Thyroid gland (tissue), 4 donors: ENCODE measurements at places on chromosomes 11 and 22. TPM values are rescaled to one million over a fixed set of nuclear protein-coding genes. Genes with fewer than 3 reads are reported as not detected.

GRCh38 chr22:32490279-32490678, 15.7 kb downstream of the FBXO7 start:
- DNase-seq = no peak

Gene ADAMTS8
- not detected for total RNA-seq

- peak; percentile 98 for DNase-seq
These were observed 18.4 kb downstream of the KCNQ1 start for GRCh38 chr11:2462986-2463765.

GRCh38 chr22:29872144-29872893, 10.7 kb upstream of the MTMR3 start:
- no peak for DNase-seq

DNA sequence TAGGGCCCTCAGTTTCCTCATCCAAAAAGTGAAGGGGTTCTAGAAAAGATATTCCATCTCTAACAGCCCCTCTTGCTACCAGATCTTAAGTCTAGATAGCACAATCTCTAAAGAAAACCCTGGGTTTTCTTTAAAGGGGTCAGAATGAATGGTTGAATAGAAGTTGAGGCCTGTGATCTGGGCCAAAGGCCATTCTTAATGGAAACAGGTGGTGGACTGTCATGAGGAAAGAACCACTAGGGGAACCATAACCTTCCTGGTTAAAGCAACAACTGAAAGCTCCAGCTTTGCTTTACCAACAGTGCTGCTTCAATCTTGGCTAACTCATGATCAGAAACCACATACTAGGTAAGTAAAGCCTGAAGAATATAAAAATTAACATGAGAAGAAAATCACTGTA, 1.8 kb downstream of the CELF1 start:
- no peak for DNase-seq

- peak; percentile 45 for DNase-seq
These were observed 69.2 kb upstream of the GRK3 start for GRCh38 chr22:25495285-25495684.

DNA sequence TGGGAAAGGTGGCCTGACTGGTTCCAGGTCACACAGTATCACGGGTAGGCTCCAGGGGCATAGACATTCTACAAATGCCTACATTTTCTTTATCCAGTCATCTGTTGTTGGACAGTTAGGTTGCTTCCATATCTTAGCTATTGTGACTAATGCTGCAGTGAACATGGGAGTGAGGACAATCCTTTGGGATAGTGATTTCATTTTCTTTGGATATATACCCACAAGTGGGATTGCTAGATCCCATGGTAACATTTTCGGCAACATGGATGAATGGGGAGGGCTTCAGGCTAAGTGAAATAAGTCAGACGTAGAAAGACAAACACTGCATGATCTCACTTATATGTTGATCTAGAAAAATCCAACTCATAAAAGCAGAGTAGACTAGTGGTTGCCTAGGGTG, 744.3 kb downstream of the NTM start:
- DNase-seq = no peak

Gene GLB1L3
- 1.2 TPM for total RNA-seq

DNA sequence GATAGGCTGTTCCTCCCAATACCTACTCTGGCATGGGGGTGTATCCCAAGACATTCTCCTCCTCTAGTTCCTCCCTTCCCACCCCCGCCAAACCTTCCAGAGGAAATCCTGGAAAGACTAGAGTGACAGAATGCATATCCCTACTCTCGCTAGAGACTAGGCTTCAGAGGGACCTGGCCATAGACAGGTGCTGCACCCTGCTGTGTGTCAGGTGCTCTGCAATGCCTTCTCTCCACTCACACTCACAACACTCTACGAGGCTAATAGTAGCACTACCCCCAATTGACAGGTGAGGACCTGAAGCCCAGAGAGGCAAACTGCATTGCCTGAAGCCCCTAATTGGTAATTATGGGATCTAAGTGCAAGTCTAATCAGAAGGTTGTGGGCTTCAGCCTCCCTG, 46.2 kb upstream of the LMO1 start:
- DNase-seq = no peak

GRCh38 chr11:46249938-46250744, 27.3 kb upstream of the CREB3L1 start:
- DNase-seq = no peak

- no peak for DNase-seq
These were observed 357.5 kb downstream of the TENM4 start for GRCh38 chr11:79083352-79083751.

Gene MMP12
- total RNA-seq = not detected

DNA sequence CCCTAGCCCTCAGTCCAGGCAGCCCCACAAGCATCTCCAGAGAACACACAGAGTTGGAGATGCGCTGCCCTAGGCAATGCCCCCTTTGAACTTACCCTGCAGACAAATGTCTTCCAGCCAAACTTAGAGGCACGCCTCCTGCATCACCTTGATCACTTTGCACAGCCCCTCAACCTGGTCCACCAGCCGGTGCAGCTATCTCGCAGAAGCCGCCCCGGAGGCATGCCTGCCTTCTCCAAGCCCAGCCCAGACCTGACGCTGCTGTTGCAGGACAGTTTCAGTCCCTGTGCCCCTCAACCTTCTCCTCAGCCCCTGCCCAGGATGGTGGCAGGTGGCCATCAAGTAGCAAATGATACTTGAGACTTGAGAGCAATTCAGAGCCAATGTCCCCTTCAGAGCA, 16.7 kb upstream of the POU2AF1 start:
- DNase-seq = no peak

Gene JAM3
- total RNA-seq = 36.0 TPM

GRCh38 chr22:46536537-46537224, 739 bp downstream of the CELSR1 start:
- no peak for DNase-seq

DNA sequence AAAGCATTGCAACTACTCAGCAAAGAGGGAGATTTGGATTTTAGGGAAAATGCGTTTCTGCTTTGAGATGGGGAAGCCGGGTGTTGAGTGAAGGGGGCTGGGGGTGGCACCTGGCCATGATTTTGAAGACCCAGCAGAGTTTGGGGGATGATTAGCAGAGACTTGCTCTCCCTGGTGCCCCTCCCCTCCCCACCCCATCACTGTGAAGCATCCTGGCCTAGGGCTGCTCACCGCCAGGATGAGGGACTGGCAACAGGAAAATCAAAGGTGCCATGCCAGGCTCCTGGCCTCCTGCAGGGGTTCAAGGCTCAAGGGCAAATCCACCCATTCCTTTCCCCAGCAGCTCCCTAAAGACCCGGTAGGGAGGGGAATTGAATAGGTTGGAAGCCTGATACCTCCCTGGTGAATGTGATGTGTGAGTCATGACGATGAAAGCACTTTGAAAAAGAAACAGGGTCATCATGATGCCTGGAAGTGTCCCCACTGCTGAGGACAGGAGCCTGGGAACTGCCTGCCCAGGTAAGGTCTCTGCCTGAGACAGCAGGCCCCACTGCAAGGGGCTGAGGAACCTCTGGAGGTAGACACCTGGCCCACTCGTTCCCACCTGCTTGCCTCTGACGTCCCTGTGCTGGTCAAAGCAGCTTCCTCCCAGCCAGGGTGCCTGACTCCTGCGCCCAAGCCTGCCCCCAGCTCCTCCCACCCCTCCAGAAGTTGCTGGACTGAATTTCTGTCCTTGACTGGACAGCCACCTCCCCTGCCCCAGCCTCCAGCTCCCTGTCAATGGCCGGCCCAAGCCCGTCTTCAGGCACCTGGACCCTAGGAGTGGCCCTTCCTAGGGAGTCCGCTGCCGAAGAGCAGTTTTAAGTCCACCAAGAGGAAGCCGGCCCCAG, 1.7 kb downstream of the CHST1 start:
- peak; percentile 85 for DNase-seq

DNA sequence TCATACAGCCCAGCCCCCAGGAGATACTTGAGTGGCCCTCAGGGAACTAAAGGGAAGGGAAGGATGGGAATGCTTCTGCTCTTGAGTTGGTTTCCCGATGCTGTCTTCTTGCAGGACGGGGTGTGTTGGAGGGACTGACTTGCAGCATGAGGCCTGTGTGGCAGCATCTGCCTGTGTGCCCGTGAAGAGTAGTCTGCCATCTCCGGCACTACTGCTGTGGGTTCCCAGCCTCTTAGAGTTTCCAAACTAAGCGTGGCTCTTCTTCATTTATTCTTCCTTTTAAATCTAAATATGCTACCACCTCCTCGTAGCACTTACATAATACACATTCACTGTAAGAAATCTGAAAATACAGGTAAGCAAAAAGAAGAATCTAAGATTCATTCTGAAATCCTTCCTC, 12.8 kb downstream of the EXT2 start:
- no peak for DNase-seq

Gene SMTNL1
- total RNA-seq = not detected

DNA sequence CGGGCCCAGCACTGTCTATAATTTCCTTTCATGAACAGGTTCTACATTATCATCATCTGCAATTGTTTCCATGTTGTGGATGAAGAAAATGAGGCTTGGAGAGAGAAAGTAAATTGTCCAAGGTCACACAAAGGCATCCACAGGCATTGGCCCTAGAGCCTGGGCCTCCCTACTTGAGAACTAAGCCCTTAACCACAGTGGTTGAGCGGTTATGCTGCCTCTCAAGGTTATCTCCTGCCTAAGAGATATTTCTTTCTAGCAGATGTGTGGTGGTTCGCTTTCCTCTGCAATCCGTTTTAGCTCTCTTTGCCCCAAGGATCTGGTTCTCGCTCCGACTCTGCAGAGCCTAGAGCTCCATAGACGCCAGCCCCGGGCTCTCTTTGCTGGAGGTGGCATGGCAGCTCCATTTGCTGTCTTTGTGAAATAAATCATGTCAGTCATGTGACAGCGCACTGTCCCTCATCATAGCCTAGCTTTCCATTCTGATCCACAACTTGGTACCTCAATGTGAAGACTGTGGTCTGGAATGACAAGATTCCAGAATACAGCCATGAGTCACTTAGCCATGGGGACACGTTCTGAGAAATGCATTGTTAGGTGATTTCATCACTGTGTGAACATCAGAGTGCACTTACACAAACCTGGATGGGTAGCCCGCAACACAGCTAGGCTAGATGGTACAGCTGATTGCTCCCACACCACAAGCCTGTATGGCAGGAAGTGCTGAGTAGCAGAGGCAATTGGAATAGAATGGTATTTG, 27.2 kb downstream of the RPS6KA4 start:
- DNase-seq = no peak

DNA sequence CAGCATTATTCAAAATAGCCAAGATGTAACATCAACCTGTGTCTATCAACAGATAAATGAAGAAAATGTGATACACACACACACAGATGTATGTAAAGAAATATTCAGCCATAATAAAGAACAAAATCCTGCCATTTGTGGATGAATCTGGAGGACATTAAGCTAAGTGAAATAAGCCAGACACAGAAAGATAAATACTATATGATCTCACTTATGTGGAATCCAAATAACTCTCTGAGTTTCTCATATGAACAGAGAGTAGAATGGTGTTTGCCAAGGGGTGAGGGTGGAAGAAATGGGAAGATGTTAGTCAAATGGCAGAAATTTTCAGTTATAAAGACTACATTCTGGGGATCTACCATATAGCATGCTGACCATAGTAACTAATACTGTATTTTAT, 224.2 kb downstream of the GUCY1A2 start:
- DNase-seq = no peak

DNA sequence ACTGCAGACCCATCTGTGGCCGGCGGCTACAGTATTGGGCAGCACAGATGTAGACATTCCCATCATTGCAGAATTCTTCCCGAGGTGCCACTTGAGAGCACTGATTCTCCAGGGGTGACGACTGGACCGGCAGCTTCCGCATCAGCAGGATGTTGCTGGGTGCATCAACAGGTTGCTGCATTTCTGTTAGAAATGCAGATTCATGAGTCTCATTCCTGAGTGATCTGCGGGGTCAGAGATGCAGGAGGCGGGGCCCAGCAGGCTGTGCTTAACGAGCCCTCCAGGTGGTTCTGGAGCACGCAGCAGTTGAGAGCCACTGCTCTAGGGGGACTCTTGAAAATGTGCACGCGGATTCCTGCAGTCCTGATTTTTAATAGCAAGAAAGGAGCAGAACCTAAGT, 321.8 kb downstream of the TBC1D22A start:
- DNase-seq = peak; percentile 13

DNA sequence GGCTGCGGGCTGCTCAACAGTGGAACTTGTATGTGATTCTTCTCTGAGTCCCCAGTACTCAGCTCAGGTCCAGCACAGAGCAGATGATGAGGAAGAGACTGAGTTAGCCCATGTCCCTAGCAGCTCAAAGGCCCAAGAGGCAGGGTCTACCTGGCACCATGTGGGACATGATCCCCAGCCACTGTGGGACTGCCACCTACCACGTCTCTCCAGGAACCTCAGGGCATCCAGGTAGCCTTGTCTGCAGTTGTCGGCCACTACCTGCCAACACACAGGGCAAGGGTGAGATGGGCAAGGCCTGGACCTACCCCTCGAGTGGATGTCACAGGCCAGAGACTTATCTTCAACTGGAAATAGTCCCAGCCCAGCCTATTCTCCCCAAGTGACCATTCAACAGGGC, 4.4 kb downstream of the PNPLA5 start:
- DNase-seq = no peak

DNA sequence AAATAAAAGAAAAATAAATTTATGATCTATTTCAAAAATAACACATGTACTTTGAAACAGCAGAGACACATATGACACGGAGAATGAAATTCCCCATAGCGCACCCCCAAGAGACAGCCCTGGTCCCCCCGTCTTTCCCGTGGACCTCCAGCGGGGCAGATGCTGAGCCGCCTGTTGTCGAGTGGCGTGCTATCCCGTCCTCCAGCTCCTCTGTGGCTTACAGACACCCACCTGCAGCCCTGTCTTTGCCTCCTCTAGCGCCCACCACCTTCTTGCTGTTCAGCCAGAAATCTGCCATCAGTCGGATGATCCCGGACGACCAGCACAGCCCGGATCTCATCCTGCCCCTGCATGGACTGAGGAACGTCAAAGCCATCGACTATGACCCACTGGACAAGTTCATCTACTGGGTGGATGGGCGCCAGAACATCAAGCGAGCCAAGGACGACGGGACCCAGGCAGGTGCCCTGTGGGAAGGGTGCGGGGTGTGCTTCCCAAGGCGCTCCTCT, 44.4 kb upstream of the PPP6R3 start:
- DNase-seq = no peak

- no peak for DNase-seq
These were observed 5.1 kb upstream of the ARSA start for GRCh38 chr22:50633086-50633485.

DNA sequence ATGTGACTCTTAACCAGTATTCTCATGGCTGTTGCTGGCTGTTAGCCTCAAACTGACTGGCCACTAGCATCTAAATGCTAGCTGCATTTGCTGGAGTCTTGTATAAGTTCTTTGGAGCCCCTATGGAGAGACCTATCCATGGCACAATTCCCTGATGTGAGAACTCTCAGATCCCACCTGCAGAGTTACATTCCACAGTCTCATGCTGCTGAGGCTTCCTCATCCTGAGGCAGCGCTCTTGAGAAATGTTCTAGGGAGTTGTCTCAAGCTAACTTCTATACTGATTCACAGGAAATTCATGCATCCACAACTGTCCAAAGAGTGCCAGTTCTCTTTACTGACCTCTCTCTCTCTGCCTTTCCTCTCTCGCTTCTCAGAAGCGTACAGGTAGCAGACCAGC, 218.0 kb upstream of the PITPNB start:
- DNase-seq = no peak

GRCh38 chr11:3058753-3059664, 1.8 kb upstream of the CARS1 start:
- DNase-seq = no peak
